ENCODE measurements at places on chromosomes 13 and 19.

DNA sequence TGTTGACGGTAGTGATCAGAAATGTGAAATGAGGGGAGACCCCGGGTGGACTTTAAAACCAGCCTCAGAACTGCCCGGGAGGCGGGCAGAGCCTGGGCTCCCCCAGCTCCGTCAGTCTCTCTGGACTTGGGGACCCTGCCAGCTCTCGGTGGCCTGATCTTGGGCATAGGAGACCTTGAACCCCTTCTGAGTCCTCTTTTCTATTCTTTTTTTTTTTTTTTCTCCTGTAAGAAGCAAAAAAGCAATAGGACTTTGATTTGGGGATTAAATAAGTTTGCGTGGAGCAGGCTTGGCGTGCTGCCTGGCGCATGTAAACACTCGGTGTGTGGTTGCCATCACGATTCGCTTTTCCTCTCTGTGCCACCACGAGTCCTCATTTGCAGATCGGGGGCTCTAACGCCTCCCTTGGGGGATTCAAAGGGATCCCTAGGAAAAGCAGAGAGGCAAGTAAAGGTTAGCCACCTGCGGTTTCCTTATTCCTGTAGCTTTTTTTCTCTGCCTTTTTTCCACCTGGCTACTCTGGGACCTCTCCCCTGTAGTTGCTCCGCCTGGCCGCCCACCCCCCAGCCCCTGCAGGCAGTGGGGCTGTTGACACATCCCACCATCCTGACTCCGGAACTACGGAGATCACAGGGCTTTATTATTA lies 1.3 kb downstream of the SAFB start:
- DNase-seq: peak; percentile 15

- DNase-seq: no peak
Measured at GRCh38 chr19:14769201-14769600, 9.2 kb downstream of the ADGRE2 start.

DNA sequence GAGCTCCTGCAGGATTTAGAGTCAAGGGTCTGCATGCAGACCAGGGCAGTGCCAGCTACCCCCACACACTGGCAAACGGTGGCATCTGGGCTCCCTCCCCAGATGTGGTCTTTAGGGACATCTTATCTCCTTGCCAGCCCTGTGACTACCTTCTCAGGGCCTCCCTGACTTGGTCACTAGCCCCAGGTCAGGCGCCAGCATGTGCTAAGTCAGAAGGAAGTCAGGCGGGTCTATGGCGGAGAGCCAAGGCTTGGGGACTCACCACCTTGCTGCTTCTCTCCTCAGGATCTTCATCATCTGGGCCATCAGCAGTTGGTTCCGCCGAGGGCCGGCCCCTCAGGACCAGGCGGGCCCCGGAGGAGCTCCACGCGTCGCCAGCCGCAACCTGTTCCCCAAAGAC lies 17.6 kb downstream of the CLPTM1 start:
- no peak for DNase-seq

- DNase-seq: no peak
Measured at GRCh38 chr13:77909827-77910226, 8.8 kb downstream of the EDNRB start.

DNA sequence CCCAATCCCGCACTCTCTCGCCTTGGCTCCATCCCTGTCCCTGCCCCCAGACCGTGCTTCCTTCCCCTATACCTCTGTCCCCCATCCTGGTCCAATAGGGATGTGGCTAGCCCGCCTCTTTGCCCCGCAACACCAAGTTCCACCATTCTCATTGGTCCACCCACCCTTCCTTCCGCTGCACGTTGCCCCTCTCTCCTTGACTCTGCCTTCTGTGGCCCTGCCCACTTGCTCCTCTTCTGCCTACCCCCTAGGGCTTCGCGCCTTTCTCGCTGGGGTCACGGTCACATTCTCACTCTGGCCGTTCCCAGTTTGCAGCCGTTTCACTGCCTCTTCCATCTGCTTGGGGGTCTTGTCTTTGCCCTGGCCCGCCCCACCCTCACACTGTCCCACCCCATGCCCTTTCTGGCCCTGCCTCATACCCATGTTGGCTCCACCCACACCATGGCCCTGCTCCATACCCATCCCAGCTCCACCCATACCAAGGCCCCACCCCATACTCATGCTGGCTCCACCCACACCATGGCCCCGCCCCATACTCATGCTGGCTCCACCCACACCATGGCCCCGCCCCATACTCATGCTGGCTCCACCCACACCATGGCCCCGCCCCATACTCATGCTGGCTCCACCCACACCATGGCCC lies 4.5 kb upstream of the ARHGAP45 start:
- DNase-seq: no peak

DNA sequence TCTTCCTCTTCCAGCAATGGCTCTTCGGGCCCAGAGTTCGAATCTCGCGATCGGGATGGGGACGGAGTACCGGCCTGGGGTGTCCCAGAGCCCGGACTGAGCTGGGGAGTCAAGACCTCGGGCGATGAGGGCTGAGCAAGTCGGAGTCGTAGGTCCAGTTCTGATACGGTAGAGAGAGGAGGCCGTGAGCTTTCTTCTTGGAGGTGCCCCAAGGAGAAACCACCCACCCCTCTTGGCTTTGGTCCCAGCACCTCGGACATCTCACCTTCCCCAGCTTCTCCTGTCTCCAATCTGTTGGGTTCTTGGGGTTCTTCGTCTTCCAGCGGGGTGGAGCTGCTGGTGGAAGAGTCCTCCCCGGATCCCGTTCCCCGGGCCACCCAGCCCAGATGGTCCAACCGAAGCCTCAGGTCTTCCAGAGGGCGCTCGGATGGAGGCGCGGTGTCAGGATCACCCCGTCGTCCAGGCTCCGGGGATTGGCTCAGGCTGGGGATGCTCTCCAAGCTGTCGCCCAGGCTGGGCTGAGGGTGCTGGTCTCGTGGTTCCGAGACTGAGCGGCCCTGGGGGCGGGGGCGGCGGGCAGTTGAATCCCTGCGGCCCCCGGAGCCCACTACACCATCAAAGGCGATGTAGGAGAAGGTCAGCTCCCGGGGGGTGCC lies 2.5 kb downstream of the RTN2 start:
- DNase-seq: no peak

DNA sequence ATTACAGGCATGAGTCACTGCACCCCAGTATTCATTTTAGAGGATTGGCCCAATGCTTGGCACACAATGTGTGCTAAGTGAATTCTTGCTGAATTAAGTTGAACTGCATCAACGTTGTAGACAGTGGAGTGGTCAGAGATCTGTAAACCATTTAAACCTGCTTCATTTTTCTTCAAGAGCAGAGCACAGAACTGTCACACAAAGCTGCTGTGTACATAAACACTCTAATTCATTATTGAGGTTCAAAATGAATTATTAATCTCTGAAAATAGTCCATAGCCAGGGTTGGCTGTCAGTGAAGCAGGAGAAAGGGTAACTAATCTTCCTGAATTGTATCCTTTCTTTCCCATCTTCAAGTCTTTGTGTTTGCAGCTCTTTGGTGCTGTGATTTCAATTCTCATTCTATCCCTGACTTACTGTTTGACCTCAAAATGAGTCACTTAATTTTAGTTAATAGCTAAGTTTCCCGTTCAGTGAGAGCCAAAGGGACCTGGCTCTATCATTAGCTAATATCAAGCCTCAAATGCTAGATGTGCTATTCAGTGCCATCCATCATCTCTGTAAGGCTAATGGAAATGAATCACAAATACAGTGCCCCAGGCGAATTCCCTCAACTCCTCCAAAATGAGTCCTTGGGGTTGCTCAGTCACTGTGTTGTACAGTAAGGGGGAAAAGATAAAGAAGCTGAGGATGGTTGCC lies 77.0 kb upstream of the TSC22D1 start:
- DNase-seq: no peak

DNA sequence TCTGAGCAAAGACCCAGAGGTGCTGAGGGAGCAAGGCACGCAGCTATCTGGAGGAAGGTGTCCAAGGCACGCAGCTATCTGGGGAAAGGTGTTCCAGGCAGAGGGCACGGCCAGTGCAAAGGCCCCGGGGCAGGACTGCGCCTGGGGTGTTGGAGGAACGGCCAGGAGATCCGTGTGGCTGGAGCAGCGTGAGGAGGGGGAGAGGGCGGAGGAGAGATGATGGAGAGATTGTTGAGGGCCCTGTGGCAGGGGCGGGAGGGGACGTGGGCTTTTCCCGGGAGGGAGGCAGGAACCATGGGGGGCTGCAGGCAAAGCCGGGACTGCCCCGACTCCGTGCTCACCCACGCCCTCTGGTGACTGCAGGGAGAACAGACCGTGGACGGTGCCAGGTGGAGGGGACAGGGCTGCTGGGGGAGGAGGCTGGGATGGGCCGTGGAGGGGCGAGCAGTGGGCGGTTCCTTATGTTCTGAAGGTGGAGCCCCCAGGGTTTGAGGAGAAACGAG lies 13.3 kb upstream of the MISP start:
- no peak for DNase-seq

GRCh38 chr13:21930536-21930935 lies 259.7 kb downstream of the FGF9 start:
- no peak for DNase-seq

DNA sequence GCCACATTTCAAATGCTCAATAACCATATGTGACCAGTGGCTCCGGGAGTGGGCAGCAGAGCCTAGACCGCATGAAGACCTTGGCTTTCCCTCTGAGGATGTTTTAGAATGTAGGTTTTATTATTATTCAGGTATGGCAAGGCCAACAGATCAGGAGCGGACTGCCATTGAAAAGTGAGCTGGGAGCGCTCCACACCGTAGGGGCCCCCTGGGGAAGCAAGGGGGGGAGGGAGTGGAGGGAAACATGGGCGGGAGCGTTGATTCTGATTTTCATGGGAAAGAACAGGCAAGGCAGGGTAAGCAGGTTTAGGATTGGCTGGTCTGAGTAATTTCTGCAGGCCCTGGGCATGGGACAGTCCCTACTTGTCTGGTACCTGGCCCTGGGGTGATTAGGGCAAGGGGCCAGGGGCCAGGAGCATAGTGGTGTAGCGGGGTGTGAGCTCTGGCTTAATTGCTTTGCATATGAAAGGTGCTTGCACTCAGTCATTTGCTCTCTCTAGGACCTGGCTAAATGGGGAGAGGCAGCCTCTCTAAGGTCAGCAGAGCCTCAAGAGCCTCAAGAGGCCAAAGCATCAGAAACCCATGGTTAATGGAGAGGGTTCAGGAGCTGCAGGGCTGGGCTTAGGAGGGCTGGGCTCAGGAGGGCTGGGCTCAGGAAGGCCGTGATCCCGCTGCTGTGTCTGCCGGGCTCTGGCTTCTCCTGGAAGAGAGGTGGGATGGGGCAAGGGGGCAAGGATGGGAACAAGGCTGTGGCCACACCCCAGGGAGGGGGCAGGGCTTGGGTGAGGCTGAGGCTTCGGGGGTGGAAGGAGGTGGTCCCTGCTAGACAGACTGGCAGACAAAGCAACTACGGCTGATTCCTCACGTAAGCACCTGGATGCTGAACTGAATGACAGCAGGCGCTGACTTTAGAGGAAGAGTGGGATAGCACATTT lies 82.0 kb upstream of the WASF3 start:
- no peak for DNase-seq

GRCh38 chr19:48417421-48417820 lies 24.0 kb downstream of the GRIN2D start:
- DNase-seq: no peak

- no peak for DNase-seq
Measured at GRCh38 chr13:65727070-65727469, 1503.1 kb downstream of the PCDH9 start.
